ENCODE measurements at places on chromosomes 11 and 22. TPM values are rescaled to one million over a fixed set of nuclear protein-coding genes. Genes with fewer than 3 reads are reported as not detected.

The C1QTNF4 gene
- not detected for total RNA-seq

- no peak overlapping the region for H3K27ac ChIP-seq
- no peaks in the 10 kb centered on the region for H3K27me3 ChIP-seq
- H3K4me3 ChIP-seq, result no peak overlapping the region
- no peak for DNase-seq
These were observed 70.7 kb downstream of the ANO5 start for GRCh38 chr11:22263613-22264012.

DNA sequence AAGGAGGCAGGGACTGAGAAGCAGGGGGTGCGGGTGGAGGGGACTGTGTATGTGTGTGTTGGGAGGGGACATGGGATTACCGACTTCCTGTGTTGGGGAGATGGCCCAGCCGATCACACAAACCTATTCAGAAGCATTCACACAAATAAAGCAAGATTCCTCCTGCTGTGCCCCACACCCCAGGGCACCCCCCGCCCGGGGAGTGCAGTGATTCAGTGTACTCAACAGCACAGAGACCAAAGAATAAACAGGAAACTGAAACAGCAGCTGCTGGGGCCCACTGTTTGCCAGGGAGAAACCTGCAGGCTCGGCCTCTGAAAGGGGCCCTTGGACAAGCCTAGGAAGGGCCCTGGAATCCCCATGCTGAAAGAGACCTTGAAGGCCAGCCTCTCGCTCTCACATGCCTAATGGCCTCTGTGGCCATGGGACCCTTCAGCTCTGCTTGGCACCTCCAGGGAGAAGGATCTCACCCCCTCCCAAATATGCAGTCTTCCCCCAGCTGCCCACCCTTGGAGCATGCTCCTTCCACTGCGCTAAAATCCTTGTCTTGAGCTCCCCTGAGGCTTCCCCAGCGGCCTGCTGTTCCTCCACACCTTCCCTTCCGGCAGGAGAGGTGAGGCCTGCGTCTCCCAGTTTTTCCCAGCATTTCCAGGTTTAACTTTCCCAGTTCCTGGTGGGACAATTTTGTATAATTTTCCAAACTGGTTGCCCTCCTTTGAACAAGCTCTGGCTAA lies 72.9 kb downstream of the CSNK2A3 start:
- DNase-seq, result peak; percentile 53
- peaks cover 11% of the 10 kb centered on the region for H3K4me1 ChIP-seq
- no peak overlapping the region for H3K4me3 ChIP-seq
- no peaks in the 10 kb centered on the region for H3K36me3 ChIP-seq
- no peak overlapping the region for H3K27ac ChIP-seq
- H3K27me3 ChIP-seq, result no peaks in the 10 kb centered on the region

The STARD10 gene
- total RNA-seq, result 284 TPM

DNA sequence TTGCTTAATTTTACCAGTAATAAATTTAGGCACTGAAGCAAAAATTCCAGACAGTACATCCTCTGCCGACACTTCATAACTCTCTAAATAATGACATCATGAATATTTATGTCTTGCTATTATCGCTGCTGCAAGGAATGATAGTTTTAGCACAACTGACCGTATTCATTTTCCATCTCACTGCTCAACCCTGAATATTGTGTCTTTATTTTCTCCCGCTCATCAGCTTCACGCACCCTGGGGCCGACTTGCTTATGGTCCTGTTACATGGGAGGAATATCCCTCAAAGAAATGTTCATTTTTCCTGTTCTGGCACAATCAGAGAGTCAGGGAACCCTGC lies 33.3 kb downstream of the SLN start:
- H3K4me3 ChIP-seq, result no peak overlapping the region
- H3K36me3 ChIP-seq, result no peaks in the 10 kb centered on the region
- H3K27ac ChIP-seq, result no peak overlapping the region
- H3K27me3 ChIP-seq, result peaks cover 75% of the 10 kb centered on the region

DNA sequence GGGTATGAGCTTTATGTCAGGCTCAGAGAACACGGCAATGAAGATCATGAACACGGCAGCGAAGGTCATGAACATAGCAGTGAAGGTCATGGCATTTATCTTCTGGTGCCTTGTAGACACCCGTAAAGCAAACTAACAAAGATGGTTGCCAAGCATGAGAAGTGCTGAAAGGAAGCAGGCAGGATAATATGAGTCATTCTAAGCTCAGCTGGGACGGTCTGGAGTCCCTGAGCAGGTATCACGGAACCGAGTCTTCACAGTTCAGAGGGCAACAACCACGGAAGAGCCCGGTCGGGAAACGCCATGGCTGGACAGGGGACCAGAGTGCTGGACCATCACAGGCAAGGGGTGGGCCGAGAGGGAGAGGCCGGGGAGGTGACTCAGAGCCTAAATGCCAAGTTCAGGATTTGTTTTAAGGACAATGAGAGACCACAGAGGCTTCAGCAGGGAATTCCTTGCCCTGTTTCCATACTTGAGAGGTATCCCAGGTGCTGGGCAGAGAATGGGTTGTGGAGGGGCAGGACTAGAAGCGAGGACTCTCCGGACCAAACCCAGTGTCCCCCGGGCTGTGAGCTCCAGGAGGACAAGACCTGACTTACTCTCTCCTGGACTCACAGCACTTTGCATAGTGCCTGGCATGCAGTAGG lies 13.1 kb upstream of the MS4A10 start:
- H3K27me3 ChIP-seq, result no peaks in the 10 kb centered on the region
- H3K36me3 ChIP-seq, result no peaks in the 10 kb centered on the region
- H3K4me3 ChIP-seq, result no peak overlapping the region
- no peak overlapping the region for H3K27ac ChIP-seq

- no peaks in the 10 kb centered on the region for H3K27me3 ChIP-seq
- no peak overlapping the region for H3K27ac ChIP-seq
- H3K4me1 ChIP-seq, result no peaks in the 10 kb centered on the region
- H3K4me3 ChIP-seq, result no peak overlapping the region
These were observed 304.2 kb downstream of the INSC start for GRCh38 chr11:15418921-15419320.

The KRTAP5-1 gene
- total RNA-seq, result not detected

- no peak overlapping the region for H3K27ac ChIP-seq
- no peak overlapping the region for H3K4me3 ChIP-seq
These were observed 77.8 kb downstream of the DGCR2 start for GRCh38 chr22:19044381-19044780.

- no peaks in the 10 kb centered on the region for H3K4me1 ChIP-seq
- no peak overlapping the region for H3K4me3 ChIP-seq
- 0 out of 2 replicates have a peak, but pooled peaks cover 5% of the 10 kb centered on the region for H3K27me3 ChIP-seq
- no peaks in the 10 kb centered on the region for H3K36me3 ChIP-seq
- no peak overlapping the region for H3K27ac ChIP-seq
- DNase-seq, result no peak
These were observed 579.4 kb downstream of the JRKL start for GRCh38 chr11:96969251-96969650.

The UPK3A gene
- not detected for total RNA-seq

- H3K27me3 ChIP-seq, result no peaks in the 10 kb centered on the region
- no peaks in the 10 kb centered on the region for H3K36me3 ChIP-seq
- no peak overlapping the region for H3K27ac ChIP-seq
These were observed 18.8 kb upstream of the MMP20 start for GRCh38 chr11:102643941-102644340.

The TSSK2 gene
- total RNA-seq, result 0.17 TPM

The FOLR2 gene
- total RNA-seq, result not detected

- H3K4me1 ChIP-seq, result peaks cover 40% of the 10 kb centered on the region
- H3K36me3 ChIP-seq, result no peaks in the 10 kb centered on the region
- DNase-seq, result no peak
- H3K27me3 ChIP-seq, result no peaks in the 10 kb centered on the region
These were observed 34.7 kb downstream of the GALNT18 start for GRCh38 chr11:11587122-11587521.

The FDXACB1 gene
- 2.5 TPM for total RNA-seq

The ANGPTL5 gene
- not detected for total RNA-seq

DNA sequence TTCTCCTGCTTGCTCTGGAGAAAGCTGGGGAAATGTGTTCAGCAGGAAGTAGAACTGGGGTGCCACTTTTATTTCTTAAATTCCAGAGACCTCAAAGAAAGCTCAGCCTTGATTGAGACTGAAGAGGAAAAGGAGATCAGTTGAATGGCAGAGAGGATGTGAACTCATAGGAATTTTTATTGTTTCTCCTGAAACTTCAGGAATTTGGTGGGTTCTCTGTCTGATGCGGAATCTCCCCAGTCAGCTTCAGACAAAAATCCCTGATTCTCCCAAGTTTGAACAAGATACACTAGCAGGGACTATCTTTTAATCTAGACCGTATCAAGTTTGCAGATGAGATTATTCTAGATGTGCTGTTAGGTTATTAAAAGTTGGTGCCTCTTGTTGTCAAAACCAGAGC lies 23.0 kb downstream of the EHF start:
- peaks cover 30% of the 10 kb centered on the region for H3K36me3 ChIP-seq
- H3K27me3 ChIP-seq, result no peaks in the 10 kb centered on the region
- no peak for DNase-seq
- peaks cover 63% of the 10 kb centered on the region for H3K4me1 ChIP-seq
- no peak overlapping the region for H3K27ac ChIP-seq

The CSF2RB gene
- 0.12 TPM for total RNA-seq

GRCh38 chr22:31106731-31107177 lies 614 bp downstream of the SELENOM start:
- peak overlapping the region; percentile 74 for H3K4me3 ChIP-seq
- H3K4me1 ChIP-seq, result peaks cover 4% of the 10 kb centered on the region
- H3K27ac ChIP-seq, result no peak overlapping the region
- peaks cover 4% of the 10 kb centered on the region for H3K36me3 ChIP-seq
- no peaks in the 10 kb centered on the region for H3K27me3 ChIP-seq

- no peak overlapping the region for H3K4me3 ChIP-seq
- no peaks in the 10 kb centered on the region for H3K27me3 ChIP-seq
- DNase-seq, result no peak
- H3K27ac ChIP-seq, result no peak overlapping the region
- no peaks in the 10 kb centered on the region for H3K36me3 ChIP-seq
These were observed 2.0 kb upstream of the MRGPRF start for GRCh38 chr11:69014898-69015549.

GRCh38 chr11:49424136-49424535 lies 215.7 kb upstream of the FOLH1 start:
- no peaks in the 10 kb centered on the region for H3K4me1 ChIP-seq
- H3K36me3 ChIP-seq, result no peaks in the 10 kb centered on the region
- no peaks in the 10 kb centered on the region for H3K27me3 ChIP-seq
- no peak for DNase-seq

The DGCR6 gene
- total RNA-seq, result 3.4 TPM

DNA sequence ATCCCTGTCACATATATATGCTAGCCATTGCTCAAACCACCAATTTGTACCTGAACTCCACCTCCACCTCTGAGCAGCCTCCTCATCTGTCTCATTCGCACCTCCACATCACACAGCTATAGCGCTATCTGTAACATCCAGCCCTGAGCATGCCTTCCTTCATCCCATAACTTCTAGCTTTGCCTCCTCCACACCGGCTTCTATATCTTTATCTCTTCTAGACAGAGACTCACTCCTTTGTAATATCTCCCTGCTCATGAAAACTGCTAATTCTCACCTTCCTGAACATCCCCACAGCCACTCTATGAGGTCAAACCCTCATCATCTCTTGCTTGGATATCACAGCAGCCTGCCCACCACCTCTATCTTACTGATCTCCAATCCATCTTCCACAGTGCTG lies 5.9 kb downstream of the SIAE start:
- H3K27ac ChIP-seq, result no peak overlapping the region
- no peak overlapping the region for H3K4me3 ChIP-seq
- H3K27me3 ChIP-seq, result no peaks in the 10 kb centered on the region
- H3K36me3 ChIP-seq, result no peaks in the 10 kb centered on the region

- peaks cover 53% of the 10 kb centered on the region for H3K27me3 ChIP-seq
- no peak overlapping the region for H3K4me3 ChIP-seq
- DNase-seq, result no peak
- H3K4me1 ChIP-seq, result no peaks in the 10 kb centered on the region
- H3K27ac ChIP-seq, result no peak overlapping the region
- no peaks in the 10 kb centered on the region for H3K36me3 ChIP-seq
These were observed 29.7 kb downstream of the USH1C start for GRCh38 chr11:17514476-17514875.

GRCh38 chr11:46676436-46677158 lies 23.8 kb downstream of the ARHGAP1 start:
- DNase-seq, result no peak
- no peaks in the 10 kb centered on the region for H3K27me3 ChIP-seq
- H3K4me3 ChIP-seq, result no peak overlapping the region
- H3K4me1 ChIP-seq, result peaks cover 13% of the 10 kb centered on the region
- no peak overlapping the region for H3K27ac ChIP-seq

The MYO7A gene
- total RNA-seq, result 0.66 TPM

- no peak overlapping the region for H3K4me3 ChIP-seq
- no peaks in the 10 kb centered on the region for H3K4me1 ChIP-seq
These were observed 275.3 kb downstream of the C11orf87 start for GRCh38 chr11:109697140-109697843.

The TRIM48 gene
- not detected for total RNA-seq

The PUS3 gene
- 10.3 TPM for total RNA-seq

The GRAMD1B gene
- 82.1 TPM for total RNA-seq

The CARNS1 gene
- total RNA-seq, result 0.22 TPM

DNA sequence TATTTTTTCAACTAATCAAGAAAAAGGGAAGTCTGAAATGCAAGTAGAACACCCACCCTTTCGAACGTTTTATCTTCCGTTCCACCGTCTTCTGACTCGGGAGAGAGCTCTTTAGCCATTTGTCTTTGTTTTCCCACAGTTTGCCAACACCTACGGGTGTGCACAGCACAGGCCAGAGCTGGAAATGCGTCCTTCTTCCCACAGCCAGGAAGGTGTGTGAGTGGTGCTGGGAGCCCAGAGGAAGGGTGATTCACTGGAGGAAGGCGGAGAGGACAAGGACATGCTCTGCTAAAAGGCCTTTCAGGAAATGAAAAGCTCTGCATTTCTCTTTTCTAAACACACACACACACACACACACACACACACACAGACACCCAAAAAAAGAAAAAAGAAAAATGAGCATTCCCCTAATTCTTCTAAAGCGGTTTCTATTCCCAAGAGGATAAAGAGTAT lies 18.5 kb downstream of the ENDOD1 start:
- peak; percentile 90 for DNase-seq
- H3K36me3 ChIP-seq, result no peaks in the 10 kb centered on the region
- peak overlapping the region; percentile 58 for H3K4me3 ChIP-seq
- H3K27ac ChIP-seq, result peak overlapping the region; percentile 84

GRCh38 chr11:122028545-122028944 lies 87.5 kb downstream of the BLID start:
- H3K4me3 ChIP-seq, result no peak overlapping the region
- 0 out of 2 replicates have a peak, but pooled peaks cover 7% of the 10 kb centered on the region for H3K4me1 ChIP-seq
- no peak for DNase-seq
- no peaks in the 10 kb centered on the region for H3K27me3 ChIP-seq

DNA sequence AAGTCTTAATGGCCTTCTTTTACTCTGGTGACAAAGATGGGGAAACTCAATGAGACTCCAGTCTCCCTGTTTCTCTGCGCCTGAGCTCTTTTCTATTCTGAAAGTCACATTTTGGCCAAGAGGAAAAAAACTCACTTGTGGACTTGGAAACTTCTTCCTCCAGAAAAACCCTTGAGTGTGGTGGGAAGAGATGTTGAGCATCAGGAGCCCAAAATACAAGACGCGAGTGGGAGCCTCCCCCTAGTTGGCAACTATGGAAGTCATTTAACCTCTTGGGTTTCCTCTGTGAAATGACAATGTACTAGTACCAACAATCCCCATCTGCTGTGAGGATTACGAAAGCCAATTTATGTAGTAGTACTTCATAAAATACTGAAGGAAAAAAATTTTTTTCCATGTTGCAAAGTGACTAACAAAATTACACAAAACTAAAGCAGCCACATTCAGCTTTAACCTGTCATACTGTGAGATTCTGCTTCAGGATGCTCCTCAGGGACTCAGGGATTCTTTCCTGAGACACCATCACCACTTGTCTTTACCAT lies 524 bp upstream of the SLC25A17 start:
- H3K36me3 ChIP-seq, result peaks cover 8% of the 10 kb centered on the region
- peak overlapping the region; percentile 94 for H3K4me3 ChIP-seq
- H3K4me1 ChIP-seq, result peaks cover 21% of the 10 kb centered on the region
- peak; percentile 23 for DNase-seq
- H3K27me3 ChIP-seq, result no peaks in the 10 kb centered on the region
- peak overlapping the region; percentile 36 for H3K27ac ChIP-seq

Measured in PC-3 (cell line).